CD4-positive, alpha-beta T cell treated with Interleukin-1 beta for 1 hour (primary cell): ENCODE measurements at places on chromosomes 1 and 21.

- no peak for DNase-seq
Measured at GRCh38 chr1:31218705-31219104, 21.0 kb downstream of the NKAIN1 start.

- DNase-seq, result no peak
Measured at GRCh38 chr1:14871218-14871970, 272.9 kb downstream of the KAZN start.

DNA sequence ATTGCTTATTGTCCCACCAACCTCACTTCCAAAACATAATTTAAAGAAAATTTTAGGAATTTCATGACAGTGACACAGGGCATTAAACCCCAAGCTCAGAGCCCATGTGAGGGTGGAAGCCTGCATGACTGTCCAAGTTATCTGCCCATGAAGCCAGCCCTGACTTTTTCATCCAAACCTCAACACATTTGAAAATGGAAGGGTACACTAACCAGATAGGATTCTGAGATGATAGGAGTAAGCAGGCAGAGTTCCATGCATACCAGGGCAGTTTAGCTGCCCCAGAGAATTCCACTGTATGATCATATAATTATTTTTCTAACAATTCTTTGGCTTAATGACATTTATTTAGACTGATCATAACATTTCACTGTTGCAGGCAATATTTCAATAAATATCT is 986.0 kb downstream of the TTLL7 start:
- no peak for DNase-seq

GRCh38 chr21:44012474-44013379 is 618 bp downstream of the TRAPPC10 start:
- DNase-seq, result peak; percentile 84

GRCh38 chr1:19967808-19968207 is 11.6 kb downstream of the PLA2G2A start:
- no peak for DNase-seq

DNA sequence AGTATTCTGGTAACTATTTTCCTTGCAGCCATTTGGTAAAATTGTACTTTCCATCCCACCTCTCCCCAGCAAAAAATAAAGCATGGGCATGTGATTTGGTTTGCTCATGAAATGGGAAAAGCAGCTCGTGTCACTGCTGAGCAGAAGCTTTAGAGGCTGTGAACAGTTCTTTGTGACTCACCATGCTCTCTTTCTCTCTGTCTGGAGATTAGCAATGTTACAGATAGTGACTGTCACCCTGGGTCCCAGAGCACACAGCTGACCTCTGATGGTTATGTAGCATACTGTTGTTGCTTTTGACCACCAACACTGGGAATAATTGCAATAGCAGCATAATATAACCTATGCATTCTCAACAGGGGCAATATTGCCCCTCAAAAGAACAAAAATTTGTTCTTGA is 70.6 kb downstream of the RGS2 start:
- DNase-seq, result peak; percentile 13

- peak; percentile 14 for DNase-seq
Measured at GRCh38 chr1:17569200-17570139, 30.0 kb downstream of the ARHGEF10L start.
